Urothelium cell line (cell line): ENCODE measurements at places on chromosomes 1 and 21.

DNA sequence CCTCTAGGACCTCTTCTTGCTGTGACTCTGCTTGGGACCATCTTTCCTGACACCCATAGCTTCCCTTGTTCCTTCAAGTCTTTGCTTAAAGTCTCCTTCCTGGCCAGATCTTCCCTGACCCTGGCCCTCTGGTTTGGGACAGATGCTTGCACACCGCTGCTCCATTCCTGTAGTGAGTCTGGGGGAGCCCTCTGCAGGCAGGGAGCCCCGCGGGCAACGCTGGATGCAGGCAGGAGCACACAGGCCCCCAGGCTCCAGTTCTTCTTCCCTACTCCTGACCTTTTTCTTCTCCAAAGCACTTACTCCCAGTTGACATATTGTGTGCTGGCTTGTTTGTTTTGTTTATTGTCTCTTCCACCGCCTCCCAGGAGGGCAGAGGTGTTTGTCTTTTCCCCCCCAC is 413.4 kb downstream of the CAMTA1 start:
- no peak for DNase-seq

- DNase-seq, result no peak
Observed at GRCh38 chr1:30409476-30410152, 313.8 kb downstream of the MATN1 start.

DNA sequence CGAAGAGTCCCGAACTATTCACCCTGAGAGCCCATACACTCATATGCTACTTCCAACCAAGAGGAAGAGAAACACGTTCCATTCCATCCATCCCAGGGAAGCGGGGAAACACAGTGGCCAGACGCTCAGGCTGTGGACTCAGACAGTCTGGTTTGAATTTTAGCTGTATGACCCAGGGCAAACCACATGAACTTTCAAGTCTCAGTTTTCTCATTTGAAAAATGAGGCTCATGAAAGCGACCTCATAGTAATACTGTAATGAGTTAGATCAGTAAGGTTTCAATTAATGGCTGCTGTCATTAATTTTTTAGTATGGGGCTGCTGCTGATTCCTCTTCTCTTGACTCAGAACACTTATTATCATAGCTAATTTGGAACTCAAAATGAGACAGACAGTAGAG is 1.5 kb downstream of the FCRL4 start:
- DNase-seq, result no peak

DNA sequence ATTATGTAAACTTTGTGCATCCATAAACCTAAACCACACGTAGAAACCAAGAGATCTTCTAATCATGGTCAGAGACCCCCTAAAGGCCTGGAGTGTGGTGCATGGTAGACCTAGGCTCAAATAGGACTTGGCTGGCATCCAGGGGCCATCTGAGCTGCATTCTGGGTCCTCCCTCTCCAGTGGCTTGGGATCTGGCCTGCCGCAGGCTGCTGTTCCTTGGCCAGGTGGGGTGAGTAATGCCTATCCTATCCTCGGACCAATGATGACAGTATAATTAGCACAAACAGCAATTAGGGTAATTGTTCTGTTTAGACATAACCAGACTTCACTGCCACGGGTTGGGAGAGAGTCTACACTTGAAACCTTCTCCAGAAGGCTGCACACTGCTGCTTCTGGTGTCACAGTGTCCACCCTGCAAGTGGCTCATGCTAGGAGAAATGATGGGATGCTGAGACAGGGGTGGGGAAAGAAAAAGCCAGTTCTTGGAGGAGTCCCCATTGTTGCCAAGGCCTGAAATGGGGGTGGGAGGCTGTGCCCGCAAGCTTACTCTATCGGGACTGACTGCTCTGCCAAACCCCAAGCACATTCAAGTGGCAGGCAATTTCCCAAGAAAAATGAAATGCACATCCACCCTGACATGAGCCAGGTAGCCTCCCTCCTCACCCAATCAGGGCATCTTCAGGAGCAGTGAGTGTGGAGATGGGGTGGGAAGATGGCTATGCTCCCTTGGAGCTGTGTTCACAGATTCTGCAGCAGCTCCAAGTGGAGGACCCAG is 12.5 kb upstream of the PKP1 start:
- DNase-seq, result no peak

GRCh38 chr1:48061162-48062136 is 64.3 kb upstream of the TRABD2B start:
- DNase-seq, result no peak

DNA sequence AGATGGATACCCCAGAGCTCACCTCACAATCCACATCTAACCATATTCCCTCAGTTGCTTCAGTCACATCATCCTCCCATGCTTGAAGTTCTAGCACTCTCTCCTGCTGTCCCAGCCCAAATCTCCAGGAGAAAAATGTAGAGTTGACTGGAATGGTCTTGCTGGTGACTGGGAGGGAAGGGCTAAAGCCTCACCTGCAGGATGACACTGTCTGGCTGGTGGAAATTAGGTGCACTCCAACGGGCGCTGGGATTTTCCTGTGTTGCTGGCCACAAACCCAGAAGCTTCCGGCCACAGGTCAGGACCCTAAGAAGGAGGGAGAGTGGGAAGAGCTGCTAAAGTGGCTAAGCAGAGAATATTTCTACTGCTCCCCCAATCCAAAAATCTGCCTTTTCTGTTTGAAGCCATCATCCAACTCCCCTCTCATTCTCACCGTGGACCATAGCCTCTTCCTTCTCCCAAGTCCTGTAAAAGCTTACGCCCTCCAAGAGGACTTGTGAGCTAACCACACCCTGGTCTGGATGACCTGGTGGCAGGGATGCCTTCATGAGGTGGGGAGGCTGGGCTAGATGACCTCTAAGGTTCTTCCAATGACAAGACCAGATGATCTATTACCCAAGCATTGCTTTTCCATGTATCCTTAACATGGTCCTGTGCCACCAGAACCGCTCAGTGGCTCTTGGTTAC is 37.5 kb upstream of the PPP1R15B start:
- DNase-seq, result no peak

- DNase-seq, result no peak
Observed at GRCh38 chr21:37866027-37866426, 50.2 kb downstream of the KCNJ6 start.

DNA sequence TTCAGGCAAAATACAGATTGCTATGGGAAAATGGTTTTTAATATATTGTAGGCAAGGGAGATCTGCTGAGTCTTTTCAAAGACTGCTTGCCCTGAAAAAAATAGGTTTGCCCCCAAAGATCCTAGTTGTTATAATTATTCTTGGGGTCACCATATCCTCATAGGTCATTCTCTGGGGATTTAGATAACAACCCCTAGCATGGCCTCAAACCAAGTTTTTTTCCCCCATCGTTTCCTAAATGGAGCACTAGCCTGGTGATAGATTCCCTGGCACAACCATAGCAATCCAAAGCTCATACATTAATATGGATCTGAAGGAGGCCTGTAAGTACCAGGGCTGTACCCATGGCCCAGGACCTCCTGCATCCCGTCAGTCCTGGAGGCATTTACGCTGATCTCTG is 315.2 kb downstream of the BACH1 start:
- DNase-seq, result no peak

- DNase-seq, result no peak
Observed at GRCh38 chr1:67825591-67825990, 7.7 kb downstream of the GNG12 start.

- peak; percentile 67 for DNase-seq
Observed at GRCh38 chr1:6491480-6491962, at the start of gene PLEKHG5. Gene PLEKHG5 (minus strand): TSS chr1:6491667. CDS start chr1:6477571, 14,096 bp downstream.

DNA sequence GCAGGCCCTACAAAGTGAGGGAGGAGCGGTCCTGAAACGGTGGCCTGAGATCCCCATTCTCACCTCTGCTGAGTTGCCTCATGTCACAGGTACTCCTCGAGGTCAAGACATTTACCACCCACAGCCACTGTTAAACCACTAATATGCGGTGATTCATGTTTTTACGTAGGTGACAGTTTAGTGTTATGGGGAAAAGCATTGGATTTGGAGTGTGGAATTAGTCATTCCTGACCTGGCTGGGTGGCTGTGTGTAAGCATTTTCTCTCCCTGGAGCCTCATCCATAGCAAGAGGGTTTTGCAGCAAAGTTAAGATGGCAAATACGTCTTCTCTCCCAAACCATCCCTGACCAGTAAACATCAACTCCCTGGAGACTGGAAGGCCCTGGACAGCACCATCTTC is 57.8 kb upstream of the KCNJ6 start:
- DNase-seq, result peak; percentile 11

GRCh38 chr1:63004868-63005267 is 220.9 kb downstream of the ATG4C start:
- DNase-seq, result peak; percentile 23

DNA sequence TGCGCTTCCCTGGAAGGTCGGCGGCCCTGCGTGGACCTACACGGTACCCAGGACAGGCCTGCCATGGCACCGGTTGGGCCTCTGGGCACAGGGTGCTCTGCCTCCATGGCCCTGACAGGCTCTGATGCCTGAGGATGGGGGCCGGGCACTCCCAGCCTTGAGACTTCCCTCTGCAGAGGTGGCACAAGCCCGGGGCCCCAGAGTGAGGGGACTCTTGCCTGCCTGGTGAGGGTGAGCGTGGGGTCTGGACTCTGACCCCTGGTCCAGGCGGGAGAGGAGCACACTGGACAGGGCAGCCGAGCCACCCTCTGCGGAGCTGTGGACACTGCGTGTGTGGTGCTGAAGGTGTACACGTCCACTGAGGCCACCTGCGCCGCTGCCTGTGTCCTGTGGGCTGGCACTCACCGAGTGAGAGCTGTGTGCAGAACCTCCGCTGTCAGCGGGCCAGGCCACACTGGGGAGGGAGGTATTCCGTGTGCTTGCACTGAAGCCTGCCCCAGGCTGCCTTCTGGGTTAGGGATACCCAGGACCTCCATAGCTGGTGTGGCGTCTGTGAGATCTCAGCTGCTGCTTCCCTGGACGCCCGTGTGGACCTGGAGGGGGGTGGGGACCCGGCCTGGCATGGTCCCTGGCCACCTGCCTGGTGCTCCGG is 10.4 kb downstream of the SKI start:
- no peak for DNase-seq

DNA sequence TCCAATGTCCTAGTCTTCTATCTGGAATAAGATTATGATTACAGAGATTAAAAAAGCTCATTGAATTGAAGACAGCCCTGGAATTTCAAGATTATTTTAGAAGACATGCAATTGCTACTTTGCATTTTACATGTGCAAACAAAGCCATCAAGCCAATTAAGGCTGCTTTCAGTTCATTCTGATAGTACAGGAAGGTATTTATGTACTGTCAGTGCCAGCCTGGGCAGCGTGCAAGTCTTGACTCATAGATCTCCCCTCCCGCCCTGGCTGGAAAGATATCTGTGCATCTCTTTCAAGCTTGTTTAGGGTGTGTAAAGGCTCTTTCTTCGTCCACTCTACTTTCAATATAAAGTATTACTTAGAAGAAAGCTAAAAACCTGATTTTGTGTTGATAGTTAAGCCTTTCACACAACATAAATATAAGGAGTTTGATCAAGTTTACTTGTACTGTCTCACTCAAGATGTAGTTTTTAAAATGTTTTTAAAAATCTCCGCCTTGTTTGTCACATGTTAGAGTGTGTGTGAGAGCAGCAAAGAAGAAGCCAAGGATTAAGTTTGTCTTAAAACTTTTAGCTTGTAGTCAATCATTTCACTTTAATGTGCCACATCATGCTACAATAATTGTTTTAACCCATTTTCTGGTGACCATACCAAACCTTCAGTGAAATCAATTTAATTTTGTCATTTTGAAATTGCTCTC is 13.6 kb upstream of the LYPLAL1 start:
- no peak for DNase-seq

DNA sequence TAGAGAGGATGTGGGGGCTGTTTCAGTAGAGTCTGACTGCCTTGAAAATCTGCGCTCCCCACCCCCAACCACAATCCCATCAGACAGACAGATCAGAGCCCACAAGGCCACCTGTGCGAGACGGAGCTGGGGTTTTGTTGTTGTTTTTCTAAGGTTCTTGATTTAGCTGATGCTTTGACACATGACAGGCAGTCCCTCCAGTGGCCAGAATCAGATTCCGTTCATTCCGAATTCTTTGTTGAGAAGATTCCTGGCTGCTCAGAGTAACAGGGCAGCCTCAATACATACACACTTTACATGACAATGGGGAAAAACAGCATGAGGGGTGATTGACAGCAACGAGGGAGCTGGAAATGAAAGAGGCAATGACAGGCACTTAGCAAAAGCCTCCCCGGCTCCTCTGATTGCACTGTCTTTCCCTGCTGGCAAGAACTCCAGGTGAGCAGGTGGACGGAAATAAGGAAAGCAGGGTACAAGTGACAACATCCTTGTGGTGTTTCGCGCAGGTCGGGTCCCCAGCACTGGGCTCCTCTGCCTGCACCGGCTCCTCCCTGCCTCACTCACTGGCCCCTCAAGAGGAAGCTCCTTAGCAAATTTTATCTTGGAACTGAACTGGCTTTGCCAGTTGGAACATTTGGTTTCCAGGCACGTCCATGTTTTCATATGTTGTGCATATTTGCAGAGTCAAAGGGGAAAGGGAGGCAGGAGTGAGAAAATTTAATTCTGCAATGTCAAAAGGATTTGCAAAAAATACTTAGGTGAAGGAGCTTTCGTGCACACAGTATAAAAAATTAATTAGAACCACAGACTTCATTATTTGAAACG is 148.7 kb downstream of the PGBD5 start:
- no peak for DNase-seq

- no peak for DNase-seq
Observed at GRCh38 chr1:38217316-38217715, 170.7 kb upstream of the POU3F1 start.

- DNase-seq, result no peak
Observed at GRCh38 chr1:63592536-63593302, 492 bp upstream of the PGM1 start.

GRCh38 chr1:229856009-229856650 is 210.9 kb upstream of the GALNT2 start:
- no peak for DNase-seq

DNA sequence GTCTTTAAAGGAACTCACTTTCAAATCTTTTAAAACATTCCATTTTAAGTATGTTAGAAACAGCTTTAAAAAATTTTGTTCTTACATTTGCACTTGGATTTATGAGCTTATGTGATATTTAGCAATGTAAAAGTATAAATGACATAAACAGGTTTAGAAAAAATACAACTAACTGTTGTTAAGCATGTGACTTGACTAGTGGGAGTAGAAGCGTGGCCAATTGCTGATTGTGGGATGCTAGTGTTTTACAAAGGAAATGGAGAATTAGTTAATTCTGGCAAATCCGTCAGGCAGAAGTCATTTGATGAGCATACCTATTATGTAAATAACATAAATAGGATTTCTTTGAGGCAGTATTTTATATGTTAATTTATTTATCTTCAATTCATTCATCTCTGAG is 175.8 kb downstream of the ADGRL2 start:
- DNase-seq, result no peak

DNA sequence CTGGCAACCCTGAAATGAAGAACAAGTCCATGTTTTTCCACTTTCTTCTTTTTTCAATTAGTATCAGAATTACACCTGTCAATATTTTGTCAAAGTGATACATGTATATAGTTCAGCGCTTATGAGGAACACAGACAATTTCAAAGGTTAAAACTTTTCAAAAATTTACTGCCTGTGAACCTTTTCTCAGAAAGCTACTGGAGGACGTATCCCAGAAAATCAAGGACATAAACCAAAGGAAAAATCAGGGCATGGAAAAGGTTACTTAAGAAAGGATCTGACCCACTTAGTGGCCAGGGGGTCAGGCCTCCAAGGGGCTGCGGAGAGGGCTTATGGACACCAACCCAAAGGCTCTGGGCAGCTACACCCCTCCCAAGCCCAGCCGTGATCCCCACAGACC is 81.1 kb upstream of the ACTRT2 start:
- no peak for DNase-seq
